ENCODE measurements at places on chromosomes 2 and 18.

- peak; percentile 44 for DNase-seq
Measured at GRCh38 chr2:230000118-230000841, 68.4 kb downstream of the SLC16A14 start.

GRCh38 chr18:69631281-69631680, 230.6 kb downstream of the DOK6 start:
- no peak for DNase-seq

DNA sequence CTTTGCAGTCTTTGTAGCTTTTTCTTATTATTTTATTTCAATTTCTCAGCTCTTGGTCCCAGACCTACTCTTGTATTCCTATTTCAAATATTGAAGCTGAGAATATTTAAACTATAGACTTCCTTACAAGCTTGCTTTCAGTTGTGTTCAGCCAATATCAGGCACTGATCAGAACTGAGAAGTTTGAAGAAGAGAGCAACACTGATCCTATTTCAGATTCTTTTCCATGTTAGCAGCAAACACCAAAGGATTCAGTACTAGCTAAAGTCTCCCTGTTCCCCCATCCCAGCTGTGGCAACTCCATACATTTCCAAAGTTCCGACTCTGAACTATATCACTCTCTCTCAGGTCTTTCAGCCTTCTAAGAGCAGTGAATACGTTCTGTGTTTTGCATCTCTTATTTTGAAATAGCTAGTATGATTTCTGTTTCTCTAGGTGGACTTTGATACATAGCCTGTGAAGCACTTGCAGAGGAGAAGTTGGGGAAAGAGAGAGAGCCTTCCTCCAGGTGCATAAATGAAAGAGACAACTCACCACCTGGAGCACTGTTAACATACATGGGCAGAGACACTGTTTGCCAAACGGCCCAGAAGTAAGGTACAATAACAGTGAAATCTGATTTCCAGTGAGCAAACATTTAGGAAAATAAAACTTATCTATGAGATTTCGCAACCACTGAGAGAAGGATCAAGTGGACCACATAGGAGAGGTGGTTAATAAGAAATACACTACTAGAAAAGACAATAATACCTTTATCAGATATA, 135.0 kb upstream of the ZNF804A start:
- DNase-seq: no peak

- no peak for DNase-seq
Measured at GRCh38 chr2:84959095-84959565, 11.8 kb upstream of the KCMF1 start.

DNA sequence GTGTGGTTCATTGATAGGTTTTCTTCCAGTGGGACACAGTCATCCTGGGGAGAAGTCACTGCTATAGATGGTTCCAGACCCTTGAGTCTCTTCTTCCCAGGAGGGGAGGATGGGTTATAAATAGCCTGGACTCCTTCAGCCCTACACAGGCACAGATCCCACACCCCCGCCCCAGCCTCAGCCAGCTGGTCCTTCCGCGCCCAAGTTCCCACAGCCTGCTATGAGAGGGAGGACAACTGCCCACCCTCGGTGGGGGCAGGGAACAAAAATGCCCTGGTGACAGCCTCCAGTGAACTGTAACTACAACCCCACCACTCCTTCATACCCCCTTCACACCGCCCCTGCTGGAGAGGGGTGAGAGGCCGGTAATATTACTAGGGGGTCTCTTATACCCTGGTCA, 3.2 kb downstream of the ZBTB7C start:
- DNase-seq: no peak

GRCh38 chr2:177622521-177622920, 229.9 kb downstream of the AGPS start:
- DNase-seq: no peak

DNA sequence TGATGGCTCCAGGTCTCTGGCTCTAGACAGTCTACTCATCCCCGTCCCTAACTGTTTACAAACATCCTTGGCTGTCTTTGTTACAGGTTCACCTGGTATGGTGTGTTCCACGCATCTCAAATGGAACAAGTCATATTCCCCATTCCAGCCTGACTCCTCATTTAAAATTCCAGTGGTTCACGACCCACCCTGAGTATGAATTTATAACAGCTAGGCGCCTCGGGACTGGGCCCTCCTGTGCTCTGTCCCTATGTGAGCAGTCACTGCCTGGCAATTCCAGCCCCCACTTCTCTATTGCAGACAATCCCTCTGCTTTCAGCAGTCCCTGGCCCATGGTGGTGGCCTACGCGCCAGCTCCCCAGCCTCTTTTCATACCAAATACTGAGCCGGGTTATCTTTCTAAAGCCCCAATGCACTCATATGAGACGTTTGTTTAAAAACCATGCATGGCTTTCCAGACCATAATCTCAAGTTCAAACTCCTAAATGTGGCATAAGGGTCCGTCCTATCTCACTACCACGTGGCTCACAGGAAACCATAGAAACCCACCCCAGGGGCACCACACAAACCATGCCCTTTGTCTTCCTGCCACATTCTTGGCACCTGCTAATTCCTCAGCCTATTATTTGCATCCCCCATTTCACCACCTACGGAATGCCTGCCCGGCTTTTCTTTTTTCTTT, 1.6 kb downstream of the SERPINB8 start:
- no peak for DNase-seq

DNA sequence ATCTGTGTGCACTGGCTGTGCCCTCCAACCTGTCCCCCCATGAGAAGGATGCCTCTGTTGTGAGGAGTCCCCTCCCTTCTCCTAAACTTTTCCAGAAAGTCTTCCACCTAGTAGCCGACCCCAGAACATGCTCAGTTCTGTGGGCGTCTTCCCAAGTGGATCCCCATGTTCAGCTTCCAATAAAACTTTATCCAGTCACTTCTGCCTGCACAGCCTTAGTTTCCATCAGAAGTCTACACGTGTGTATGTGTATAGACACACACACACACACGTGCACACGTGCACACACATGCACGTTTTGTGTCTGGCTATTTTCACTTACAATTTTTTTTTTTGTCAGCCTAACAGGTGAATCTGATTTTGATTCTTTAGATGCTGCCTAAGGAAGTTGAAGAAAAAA, 115.1 kb downstream of the RTP5 start:
- DNase-seq: no peak

DNA sequence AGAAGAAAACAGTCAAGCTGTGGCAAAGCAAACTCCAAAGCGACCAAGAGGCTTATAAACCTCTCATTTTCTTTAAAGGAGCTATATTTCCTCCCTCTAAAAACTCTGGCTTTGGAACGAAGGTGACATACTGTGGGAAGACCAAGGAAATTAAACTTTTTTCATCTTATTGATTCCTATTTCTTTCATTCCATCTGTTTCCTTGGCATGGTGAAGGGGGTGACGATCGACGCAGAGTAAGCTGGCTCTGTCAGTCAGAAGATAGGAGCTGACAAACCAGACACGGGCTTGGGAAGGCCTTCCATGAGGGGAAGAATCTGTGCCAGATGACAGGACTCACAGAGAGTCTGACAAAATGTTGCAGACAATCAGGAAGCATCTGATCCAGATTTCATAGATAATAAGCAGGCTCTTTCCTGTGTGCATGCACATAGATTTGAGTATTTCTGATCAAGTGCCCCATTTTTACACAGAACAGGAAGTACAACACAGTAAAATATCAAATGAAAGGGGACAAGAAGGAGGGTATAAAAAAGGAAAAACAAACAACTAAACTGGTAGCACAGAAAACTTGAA, 261.7 kb downstream of the SATB2 start:
- DNase-seq: no peak

DNA sequence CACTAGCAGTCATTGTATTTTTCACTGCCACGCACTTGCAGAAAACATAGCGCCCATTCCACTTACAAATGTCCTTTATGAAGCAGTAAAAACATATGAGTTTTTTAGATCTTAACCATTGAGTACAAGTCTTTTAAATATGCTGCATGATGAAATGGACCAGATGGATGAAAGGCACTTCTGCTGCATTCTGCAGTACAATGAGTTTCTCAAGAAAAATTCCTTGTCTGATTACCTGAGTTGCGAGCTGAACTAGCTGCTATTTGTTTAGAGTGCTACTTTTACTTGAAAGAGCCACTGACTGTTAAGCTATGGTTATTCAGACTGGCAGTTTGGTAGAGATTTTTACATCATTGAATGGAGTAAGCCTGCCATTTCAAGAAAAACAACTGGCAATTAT, 825.5 kb upstream of the ACVR2A start:
- DNase-seq: no peak

DNA sequence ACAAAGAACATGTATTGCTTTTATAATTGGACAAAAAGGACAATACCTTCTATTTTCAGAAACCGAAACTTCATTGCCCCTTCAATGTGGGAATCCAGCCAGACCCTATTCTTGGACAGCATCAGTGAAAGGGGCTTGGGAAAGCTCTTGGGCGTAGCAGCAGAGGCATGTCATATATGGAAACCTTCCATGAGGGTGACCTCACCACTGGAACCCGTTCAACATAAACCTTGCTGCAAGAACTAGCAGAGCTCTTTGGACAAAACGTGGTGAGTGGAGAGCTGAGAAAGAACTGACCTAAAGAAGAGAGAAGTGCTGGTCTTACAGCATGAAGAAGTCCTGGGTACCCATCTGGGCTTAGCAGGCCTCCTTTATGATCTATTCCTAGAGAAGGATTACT, 22.7 kb upstream of the ACTG2 start:
- no peak for DNase-seq

- DNase-seq: no peak
Measured at GRCh38 chr2:7338961-7339360, 421.7 kb downstream of the RNF144A start.

DNA sequence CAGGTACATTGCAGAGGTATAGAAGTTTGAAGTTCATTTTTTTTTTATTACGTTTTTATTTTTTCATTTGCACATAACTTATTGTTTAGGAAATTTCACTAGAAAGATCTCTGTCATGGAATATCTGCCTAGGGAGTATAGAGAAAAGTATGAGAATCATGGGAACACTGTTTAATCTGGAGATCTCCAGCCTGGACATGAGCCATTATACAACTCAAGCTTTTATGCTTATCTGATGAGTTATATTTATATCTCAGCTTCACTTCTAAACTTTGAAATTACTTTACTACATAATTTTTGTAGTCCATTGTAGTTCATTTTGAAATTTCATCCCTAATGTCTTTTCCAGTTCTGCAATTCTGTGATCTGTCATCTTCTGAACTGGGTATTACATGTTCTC, 515.6 kb downstream of the ERBB4 start:
- no peak for DNase-seq

- DNase-seq: peak; percentile 2
Measured at GRCh38 chr2:183998041-183998796, 600.1 kb upstream of the ZNF804A start.

GRCh38 chr2:230735884-230736283, 23.2 kb downstream of the CAB39 start:
- no peak for DNase-seq

- no peak for DNase-seq
Measured at GRCh38 chr18:67710639-67711038, 194.1 kb upstream of the DSEL start.

GRCh38 chr2:122815120-122815519, 1059.7 kb downstream of the TSN start:
- no peak for DNase-seq

DNA sequence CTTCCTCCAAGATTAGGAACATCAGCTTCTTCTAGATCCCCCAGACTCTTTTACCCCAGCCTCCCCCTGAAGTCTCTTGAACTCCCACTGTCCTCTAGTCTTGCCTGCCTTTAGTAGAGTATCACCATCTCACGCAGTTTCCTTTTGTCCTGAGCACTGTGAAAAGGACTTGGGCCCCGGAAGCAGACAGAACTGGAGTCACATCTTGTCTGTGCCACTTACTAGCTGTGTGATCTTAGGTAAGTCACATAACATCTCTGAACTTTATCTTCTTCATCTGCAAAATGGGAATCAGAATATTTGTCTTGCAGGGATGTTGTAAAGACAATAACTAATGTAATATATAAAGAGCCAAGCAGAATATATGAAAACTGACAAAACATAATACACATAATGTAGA, 8.4 kb upstream of the TRABD2A start:
- DNase-seq: no peak

- DNase-seq: no peak
Measured at GRCh38 chr18:5571666-5572065, 27.9 kb upstream of the EPB41L3 start.

GRCh38 chr2:65240657-65241056, 13.0 kb downstream of the ACTR2 start:
- no peak for DNase-seq

GRCh38 chr18:57951117-57951796, 92.8 kb upstream of the NEDD4L start:
- DNase-seq: peak; percentile 16

DNA sequence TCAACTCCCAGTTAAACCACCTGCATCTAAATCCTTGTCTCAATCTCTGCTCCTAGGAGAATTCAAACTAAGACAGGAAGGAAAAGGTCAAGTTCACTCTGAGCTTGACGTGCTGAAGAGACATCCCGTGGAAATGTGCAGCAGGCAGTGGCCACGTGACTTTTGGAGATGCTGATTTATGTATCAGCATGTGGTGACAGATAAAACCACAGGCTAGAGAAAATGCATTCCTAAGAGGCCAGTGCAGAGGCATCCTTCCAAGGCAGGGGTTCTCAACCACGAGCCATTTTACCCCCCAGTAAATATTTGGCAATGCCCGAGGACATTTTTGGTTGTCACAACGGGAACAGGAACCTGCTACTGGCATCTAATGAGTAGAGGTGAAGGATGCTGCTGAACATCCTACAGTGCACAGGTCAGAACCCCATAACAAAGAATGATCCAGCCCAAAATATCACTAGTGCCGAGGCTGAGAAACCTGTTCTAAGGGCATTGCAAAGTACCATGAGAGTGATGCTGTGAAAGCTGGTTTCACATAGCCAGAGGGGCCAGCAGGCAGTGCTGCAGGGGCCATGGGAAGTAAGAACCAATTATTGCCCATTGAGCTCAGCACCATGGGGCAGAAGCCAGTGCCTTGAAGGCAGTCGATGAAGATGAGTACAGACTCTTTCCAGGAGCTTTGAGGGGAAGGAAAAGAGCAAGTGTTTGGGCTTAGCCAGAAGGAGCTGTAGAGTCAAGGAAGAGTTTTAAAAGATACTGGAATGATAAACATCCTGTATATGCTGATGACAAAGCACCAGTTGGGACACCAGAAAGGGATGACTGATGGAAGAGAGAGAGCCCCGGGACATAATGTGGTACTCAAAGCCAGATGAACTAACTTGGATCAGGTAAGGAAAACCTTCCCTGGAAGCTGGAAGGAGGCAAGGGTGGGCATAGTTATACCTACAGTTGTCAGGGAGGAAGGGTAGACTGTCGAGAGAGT, 174.6 kb downstream of the HAUS1 start:
- no peak for DNase-seq

DNA sequence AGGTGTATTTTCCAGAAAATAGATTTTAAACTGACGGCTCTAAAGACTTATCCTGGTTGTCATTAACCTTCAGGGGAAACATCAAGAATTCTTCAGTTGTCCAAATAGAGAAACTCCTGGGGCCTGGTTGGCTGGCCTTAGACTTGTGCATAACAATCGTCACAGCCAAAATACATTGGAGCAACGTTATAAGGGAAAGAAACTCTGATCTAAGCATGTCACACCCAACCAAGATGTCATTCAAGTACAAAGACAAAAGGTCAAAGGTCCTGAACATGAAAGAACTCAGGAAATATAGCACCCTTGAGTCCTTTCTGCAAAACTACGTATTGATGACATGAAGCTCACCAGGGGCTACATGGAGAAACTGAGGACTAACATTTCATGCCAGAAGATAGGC, 23.8 kb upstream of the APCDD1 start:
- DNase-seq: no peak
